Mammary epithelial cell (primary cell): ENCODE measurements at places on chromosomes 6 and 20. TPM values are rescaled to one million over a fixed set of nuclear protein-coding genes. Genes with fewer than 3 reads are reported as not detected.

HAO1 gene
- not detected in 2 replicates for total RNA-seq

ACOT8 gene
- total RNA-seq = 22.3 and 26.2 TPM in 2 replicates

PBOV1 gene
- not detected for total RNA-seq

BHLHE23 gene
- total RNA-seq = not detected

TCF15 gene
- not detected in 2 replicates for total RNA-seq

MEI4 gene
- total RNA-seq = not detected in 2 replicates

GCNT2 gene
- total RNA-seq = 0.33 TPM

OR2H1 gene
- total RNA-seq = not detected in 2 replicates

IMPG1 gene
- not detected in 2 replicates for total RNA-seq

NRSN1 gene
- not detected in 2 replicates for total RNA-seq

TRIM10 gene
- total RNA-seq = not detected

PLN gene
- total RNA-seq = not detected

SNRNP48 gene
- 8.8 TPM for total RNA-seq

PPIL6 gene
- total RNA-seq = 0.61 and 2.2 TPM in 2 replicates

ADGRB3 gene
- total RNA-seq = not detected

SAMD3 gene
- total RNA-seq = not detected in 2 replicates

TRIM31 gene
- total RNA-seq = not detected in 2 replicates

SLC17A9 gene
- total RNA-seq = 0.67 TPM

SIRPB2 gene
- total RNA-seq = 0.33 TPM

HRH3 gene
- not detected in 2 replicates for total RNA-seq

FERMT1 gene
- 34.8 TPM for total RNA-seq

ARFGEF3 gene
- total RNA-seq = 7.3 TPM

IL17F gene
- total RNA-seq = not detected

MLN gene
- total RNA-seq = not detected in 2 replicates

C6orf141 gene
- 22.7 TPM for total RNA-seq

SLC17A1 gene
- not detected in 2 replicates for total RNA-seq

OOEP gene
- total RNA-seq = not detected in 2 replicates

CEBPB gene
- 81.9 TPM for total RNA-seq

SPEF1 gene
- total RNA-seq = 0.21 and 0.26 TPM in 2 replicates

GJA10 gene
- total RNA-seq = not detected in 2 replicates

LY6G6F gene
- not detected for total RNA-seq

HLA-G gene
- total RNA-seq = 0.33 TPM
